ENCODE measurements at places on chromosomes 4 and X.

- DNase-seq: no peak
These were observed 22.0 kb upstream of the PPARGC1A start for GRCh38 chr4:23911675-23912455.

DNA sequence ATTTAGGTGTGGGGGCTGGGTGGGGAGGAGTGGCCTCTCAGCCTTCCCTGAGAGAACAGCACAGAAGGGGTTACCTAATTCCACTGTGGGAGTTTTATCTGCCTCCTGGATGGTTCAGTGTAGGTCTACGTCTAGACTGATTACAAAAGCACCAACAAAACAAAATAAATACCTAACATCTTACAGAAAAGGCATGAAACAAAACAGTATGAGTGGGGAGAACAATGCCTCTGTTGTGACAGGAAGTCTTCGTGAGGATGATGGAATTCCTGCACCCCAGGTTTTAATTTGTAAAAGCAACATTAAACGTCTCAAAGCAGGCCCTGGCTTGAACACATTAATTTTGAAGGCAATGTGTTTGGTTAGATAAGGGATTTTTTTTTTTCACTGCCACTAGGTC is 112.1 kb upstream of the GPC4 start:
- no peak for DNase-seq

- DNase-seq: no peak
These were observed 63.7 kb downstream of the ADAMTS3 start for GRCh38 chr4:72505314-72505744.

GRCh38 chrX:45070116-45071007 is 130.3 kb downstream of the DIPK2B start:
- DNase-seq: no peak

DNA sequence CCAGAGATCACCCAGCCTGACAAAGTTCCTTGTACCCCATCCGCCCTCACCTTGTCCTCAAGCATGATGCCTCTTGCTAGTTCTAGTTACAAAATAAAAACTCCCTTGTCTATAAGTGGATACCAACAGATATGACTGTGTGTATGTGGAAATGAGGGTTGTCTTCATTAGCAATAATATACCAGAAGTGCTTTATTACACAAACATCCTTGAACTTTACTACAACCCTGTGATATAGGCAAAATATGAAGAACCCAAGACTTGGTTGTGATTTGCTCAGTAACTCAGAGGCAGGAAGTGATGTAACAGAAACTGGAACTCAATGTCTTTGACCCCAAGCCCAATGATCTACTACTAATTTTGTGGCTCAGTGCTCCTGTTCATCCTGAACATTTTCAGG is 97.6 kb downstream of the AKAP4 start:
- no peak for DNase-seq

DNA sequence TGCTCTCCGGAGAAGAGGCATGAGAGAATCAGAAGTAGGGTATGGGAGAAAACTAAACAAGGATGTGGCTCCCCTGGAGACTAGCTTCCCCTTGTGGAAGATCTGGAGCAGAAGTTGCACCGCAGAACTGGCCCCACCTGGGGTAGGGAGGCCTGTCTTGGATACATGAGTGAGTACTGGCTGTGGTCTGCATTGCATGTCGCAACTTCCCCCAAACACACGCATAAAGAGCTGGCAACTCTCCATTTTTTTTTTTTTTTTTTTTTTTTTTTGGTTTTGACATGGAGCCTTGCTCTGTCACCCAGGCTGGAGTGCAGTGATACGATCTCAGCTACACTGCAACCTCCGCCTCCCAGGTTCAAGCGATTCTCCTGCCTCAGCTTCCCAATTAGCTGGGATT is 119.9 kb downstream of the EGF start:
- no peak for DNase-seq

Measured in stimulated activated CD4-positive, alpha-beta T cell treated with anti-CD3 and anti-CD28 coated beads, Interleukin-1b, Interleukin-23, amount 100 ng/mL, for 24 hours (primary cell).